ENCODE measurements at places on chromosomes 2 and 18. TPM values are rescaled to one million over a fixed set of nuclear protein-coding genes. Genes with fewer than 3 reads are reported as not detected.

ASNSD1 gene
- 37.2 TPM for total RNA-seq

AMER3 gene
- total RNA-seq, result not detected

COL4A3 gene
- not detected for total RNA-seq

PKP4 gene
- total RNA-seq, result 48.0 TPM

SETBP1 gene
- 1.5 TPM for total RNA-seq

SULT1C4 gene
- 20.2 TPM for total RNA-seq

WNT10A gene
- not detected for total RNA-seq

HSBP1L1 gene
- total RNA-seq, result 5.6 TPM

UGT1A3 gene
- not detected for total RNA-seq

OBSL1 gene
- 20.6 TPM for total RNA-seq

RUFY4 gene
- total RNA-seq, result not detected

GALR1 gene
- total RNA-seq, result not detected

CXCR1 gene
- total RNA-seq, result not detected

Measured in glomerular endothelial cell (primary cell).